ENCODE measurements at places on chromosomes 16 and 17.

DNA sequence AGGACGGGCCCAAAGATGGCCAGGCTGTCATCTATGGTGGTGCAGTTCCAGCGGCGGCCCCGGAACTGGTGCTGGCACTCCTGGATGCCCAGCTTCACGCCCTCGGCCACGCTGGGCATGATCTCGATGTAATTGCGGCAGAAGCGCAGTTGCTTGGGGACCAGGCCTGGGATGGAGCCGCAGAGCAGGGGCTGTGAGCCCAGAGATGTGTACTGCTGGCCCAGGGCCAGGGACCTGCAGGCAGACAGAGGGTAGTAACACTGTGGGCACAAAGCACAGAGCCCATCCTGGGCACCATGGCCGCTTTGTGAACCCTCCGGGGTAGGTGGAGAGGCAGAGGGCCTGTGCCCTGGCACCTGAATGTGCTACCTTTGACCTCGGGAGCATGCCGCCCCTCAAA lies 44.8 kb downstream of the WNT3 start:
- DNase-seq, result no peak

DNA sequence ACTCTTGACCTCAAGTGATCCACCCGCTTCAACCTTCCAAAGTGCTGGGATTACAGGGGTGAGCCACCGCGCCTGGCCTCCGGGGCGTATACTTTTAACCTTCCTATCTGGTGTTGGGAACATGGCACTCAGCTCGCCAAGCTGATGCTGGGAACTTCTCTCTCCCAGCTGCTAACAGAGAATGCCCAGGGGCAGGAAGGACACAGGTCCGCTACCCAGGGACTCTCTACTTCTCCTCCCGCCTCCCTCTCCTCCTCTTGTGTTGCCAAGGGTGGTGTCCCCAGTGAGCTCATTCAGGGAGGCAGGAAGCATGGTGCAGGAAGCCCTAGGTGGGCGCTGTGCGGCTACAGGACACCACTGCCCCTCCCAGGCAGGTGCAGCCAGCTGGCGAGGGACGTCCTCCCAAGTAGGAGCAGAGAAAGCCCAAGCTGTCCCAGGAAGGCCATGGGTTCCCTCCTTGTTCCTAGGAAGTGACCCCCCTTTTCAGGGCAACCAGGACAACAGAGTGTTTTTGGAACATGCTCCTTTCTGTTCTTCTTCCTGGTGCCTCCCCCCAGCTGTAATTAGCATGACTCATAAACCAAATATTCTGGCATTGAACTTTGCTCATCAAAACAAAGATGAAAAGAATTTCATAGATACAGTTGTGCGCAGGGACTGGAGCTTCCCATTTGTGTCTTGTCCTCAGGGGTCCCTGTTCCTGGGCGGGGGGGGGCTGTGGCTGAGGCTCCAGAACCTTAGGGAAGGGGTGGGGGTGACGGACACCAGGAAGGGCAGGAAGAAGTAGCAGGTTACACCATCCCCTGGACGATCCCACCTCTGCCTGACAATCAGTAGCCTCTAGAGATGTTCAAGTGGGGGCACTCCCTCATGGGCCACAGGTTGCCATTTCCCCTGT lies 2.7 kb downstream of the C1QTNF1 start:
- no peak for DNase-seq

- DNase-seq, result no peak
These were observed 131.5 kb upstream of the TNRC6C start for GRCh38 chr17:77827039-77827438.

DNA sequence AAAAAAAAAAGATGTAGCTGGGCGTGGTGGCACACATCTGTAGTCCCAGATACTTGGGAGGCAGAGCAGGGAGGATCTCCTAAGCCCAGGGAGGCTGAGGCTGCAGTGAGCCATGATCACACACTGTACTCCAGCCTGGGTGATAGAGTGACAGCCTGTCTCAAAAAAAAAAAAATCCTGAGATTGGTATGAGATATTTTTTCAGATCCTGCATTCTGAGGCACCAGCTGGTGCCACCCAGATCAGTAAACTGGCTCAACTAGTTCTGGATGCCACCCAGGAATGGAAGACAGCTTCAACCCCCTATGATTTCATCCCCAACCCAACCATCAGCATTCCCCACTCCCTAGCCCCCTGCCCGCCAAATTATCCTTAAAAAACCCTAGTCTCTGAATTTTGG lies 7.1 kb upstream of the GJC1 start:
- DNase-seq, result no peak

DNA sequence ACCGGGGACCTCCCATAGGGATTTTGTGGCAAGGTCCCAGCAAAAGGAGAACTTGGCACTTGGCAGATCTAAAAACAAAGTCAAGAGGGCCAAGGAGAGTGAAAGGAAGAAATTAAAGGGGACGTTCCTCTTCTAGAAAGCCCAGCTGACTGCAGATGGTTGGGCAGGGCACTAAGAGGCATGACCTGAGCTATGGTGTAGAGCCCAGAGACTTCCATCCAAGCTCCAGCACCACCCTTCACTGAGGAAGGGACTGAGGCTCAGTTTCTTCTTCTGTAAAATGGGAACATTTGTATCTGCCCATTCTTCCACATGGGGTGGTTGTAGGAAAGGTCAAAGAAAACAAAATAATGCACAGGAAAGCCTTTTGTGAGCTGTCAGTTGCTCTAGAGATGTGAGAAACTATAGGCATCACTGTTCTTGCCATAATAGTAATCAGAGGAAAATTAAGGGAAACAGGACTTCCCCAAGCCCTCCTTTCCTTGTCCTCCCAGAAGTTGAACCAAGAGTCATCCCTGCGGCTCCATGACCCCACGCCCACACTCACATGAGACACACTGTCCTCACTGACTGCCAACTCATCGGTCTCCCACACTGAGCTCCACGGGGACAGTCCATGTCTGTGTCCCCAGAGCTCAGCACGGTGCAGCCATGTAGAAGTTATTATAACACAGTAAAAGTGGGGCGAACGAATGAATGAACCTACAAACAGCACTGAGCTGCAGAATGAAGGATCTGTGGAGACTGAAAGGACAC lies 10.4 kb downstream of the CD300LF start:
- DNase-seq, result no peak

GRCh38 chr17:10992106-10992880 lies 154.4 kb upstream of the PIRT start:
- no peak for DNase-seq

DNA sequence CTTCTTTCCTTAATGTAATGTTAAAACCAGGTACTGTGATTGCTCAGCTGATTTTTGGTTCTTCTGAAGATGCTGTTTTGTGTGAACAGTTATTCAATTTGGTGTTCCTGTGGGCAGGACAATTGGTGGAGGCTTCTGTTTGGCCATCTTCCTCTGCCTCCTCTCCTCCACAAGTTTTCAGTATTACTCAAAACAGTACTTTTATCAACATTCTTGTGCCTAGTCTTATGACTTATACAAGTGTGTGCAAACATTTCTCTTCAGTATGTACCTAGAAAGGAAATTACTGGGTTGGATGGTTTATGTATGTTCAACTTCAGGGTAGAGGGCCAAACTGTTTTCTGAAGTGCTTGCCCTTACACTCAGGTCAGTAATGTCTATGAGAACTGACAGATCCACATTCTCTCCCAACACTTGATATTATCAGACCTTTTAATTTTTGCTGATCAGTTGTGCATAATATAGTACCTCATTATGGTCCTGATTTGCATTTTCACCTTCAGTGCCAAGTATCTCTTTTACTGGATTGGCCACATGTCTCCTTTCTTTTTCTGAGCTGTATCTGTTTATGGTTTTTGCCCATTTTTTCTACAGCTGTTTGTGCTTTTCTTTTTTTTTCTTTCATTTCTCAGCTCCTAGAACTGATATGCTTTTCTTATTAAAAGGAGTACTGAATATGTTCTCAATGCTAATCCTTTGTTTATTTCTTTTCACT lies 50.9 kb downstream of the ERCC4 start:
- DNase-seq, result no peak
